Stimulated activated CD8-positive, alpha-beta memory T cell treated with anti-CD3 and anti-CD28 coated beads, Interleukin-4, amount 100 ng/mL, for 1 hour (primary cell): ENCODE measurements at places on chromosomes 5 and 9.

- DNase-seq: no peak
These were observed 880.9 kb upstream of the SEMA6A start for GRCh38 chr5:117455236-117456233.

- DNase-seq: no peak
These were observed 73.5 kb upstream of the LRRTM2 start for GRCh38 chr5:138948471-138949222.

- DNase-seq: no peak
These were observed 53.5 kb upstream of the ABL1 start for GRCh38 chr9:130781569-130781968.

DNA sequence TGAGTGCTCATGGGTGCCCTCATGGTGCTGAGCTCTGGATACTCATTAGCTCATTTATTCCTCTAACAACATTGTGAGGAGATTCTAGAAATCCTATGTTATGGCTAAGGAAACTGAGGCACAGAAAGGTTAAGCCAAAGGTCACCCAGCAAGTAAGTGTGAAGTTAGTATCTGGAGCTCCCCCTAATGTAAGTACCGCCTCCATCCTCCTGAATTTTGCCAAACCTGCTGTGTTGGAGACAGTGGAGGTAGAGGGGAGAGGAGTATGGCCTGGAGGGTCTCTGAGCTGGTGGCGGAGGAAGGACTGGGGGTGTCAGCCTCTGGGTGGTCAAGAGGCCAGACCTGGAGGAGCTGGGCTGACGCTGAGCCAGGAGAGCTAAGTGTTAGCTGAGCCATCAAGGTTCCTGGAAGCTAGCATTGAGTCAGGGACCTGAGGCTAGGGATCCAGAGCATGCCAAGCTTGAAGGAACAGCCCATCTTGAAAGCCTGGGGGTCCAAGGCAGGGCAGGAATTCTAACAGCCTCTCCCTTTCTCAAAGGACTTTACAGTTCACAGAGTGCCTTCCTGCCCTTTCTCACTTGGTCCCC is 114.8 kb downstream of the RGS3 start:
- no peak for DNase-seq

GRCh38 chr5:77031891-77032290 is 1.7 kb downstream of the AGGF1 start:
- no peak for DNase-seq

DNA sequence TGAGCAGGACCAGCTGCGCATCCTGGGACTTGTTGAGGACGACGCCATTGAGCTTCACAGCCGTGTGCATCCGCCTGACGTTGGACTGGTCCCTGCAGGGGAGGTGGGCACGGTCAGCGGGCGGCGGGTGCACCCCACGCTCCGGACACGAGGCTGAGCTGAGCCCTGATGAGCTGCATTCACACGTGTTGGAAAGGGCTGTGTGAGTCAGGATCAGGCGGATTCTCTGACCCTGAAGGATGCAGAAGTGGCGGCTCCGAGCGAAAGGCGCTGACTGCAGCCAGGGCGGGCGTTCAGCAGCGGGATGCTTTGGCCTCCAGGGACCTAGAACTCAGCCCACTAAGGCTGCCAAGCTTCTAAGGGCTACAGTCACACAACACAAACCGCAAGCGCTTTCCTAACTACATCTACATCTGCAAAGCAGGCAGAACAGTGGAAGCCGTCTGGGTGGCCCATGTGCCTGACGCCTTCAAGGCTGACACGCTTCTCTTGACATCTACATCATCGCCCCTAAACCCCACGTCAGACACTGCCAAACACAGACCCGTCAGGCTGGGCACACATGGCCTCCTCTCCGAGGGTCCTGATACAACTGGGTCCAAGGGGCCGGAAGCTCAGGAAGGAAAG is 44.9 kb downstream of the NKD2 start:
- DNase-seq: no peak

DNA sequence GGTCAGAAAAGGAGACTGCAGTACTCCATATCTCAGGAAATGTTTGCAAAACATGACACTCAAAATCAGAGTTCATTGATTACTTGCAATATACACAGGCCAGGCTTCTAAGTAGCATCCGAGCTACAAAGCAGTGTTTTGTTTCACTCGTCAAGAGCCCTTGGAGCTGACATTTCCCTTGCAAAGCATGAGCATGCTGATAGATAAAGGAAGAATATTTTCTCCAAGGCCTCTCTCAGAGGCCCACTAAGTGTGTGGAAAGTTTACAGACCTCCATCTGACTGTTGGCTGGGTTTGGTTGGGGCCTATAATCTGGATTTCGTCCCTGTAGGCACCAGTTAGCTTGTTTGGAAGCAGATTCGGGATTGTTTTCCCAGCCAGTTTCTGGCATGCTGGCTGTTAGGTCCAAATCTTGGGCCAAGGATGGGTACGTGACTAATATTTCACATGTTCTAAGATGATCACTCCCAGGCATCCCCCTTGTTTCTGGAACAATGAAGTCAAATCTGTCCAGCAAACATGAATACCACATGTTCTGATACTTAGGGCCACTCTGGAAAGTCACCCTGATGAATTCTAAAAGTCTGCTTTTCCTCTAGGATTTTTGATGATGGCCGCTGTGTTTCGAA is 161.3 kb downstream of the RFK start:
- DNase-seq: no peak
